ENCODE measurements at places on chromosomes 2 and 18.

GRCh38 chr2:177289824-177290628, 25.5 kb upstream of the NFE2L2 start:
- DNase-seq, result no peak

- DNase-seq, result no peak
Measured at GRCh38 chr18:53080687-53081086, 740.7 kb downstream of the DCC start.

- DNase-seq, result no peak
Measured at GRCh38 chr2:13020469-13020868, 303.7 kb downstream of the TRIB2 start.

DNA sequence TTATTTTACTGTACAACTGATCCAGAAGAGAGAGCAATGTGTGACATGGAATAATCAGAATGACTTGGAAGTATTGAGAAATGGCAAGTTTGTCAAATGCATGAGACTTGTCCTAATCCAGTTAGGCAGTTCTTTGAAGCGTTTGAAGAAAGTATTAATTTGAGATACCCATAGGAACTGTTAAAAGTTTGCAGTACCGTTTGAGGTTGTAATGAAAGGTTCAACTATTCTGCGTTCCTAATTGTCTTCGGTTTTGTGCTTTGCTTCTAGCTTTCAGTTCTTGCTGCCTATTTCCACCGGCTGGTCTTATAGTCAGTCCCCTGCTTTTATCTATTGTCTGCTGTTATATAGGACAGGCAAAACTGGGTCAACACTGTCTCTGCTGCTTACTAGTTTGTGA, 41.8 kb downstream of the COX7A2L start:
- DNase-seq, result no peak

- no peak for DNase-seq
Measured at GRCh38 chr2:102107741-102108070, 34.8 kb upstream of the IL1R1 start.
